ENCODE measurements at places on chromosomes 12 and 14.

DNA sequence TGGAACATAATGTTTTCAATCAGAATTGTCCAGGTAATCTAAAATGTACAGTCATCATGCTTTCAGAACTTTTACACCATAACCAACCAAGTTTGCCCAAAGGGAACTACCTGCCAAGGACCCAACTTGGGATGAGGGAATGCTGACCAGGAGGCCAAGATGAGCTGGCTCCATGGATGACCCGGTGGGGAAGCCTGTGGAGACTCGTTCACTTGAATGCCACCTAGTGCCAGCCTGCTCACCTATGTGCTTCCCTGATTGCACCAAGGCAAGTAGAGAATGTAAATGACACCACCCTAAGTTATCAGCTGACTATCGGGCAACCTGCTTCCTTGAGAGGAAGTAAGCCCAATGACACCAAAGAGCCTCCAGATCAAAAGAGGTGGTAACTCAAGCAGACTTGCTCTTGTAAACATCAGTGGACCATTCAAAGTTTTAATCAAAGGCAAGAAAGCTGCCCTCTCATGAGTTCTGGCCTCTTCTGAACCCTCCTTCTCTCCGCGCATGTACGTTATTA is 137.3 kb downstream of the TTC7B start:
- DNase-seq: no peak

GRCh38 chr12:100375038-100375735 is 18.3 kb downstream of the SLC17A8 start:
- DNase-seq: no peak

- DNase-seq: no peak
Observed at GRCh38 chr12:94167071-94167755, 18.8 kb downstream of the PLXNC1 start.

- no peak for DNase-seq
Observed at GRCh38 chr12:8156845-8157244, at the start of gene ZNF705A. Gene ZNF705A (plus strand): TSS chr12:8157015. CDS start chr12:8172626, 15,611 bp downstream.

GRCh38 chr14:71754422-71755095 is 177.7 kb upstream of the RGS6 start:
- no peak for DNase-seq

DNA sequence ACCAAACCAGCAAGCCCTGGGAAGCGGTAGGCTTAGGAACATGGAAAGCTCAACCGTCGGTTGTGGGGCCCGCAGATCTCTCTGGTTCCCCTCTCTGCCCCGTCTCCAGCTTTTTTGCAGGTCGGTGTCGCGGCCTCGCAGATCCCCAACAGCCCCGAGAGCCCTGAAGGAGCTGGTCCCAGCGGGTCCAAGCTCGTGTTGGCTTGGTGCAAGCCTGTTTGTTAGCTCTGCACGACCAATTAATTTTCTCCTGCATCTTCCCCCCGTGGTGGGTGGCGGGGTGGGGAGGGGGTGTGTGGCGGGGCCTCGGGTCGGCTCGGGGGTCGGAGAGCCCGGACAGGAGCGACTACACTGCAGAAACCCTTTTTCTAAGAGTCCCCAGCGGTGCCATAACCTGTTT is 449 bp upstream of the SLC24A4 start:
- DNase-seq: no peak

GRCh38 chr12:90023207-90023900 is 314.7 kb upstream of the ATP2B1 start:
- DNase-seq: no peak

DNA sequence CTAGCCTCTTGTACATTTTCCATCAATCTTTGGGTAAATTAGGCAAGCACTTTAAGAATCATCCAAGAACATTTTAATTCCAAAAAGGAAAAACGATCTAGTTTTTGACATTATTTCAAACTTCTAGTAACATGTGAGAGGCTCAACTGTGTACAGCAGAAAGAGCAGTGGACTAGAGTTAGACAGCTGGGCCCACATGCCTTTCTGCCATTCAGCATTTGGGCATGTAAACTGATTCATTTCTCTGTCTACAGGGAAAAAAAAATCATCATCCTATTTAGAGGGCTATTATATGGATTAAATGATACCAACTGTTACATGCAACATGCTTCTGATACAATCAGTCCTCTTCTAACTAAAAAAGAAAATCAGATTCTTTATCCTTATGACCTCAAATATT is 17.7 kb downstream of the ATP2B1 start:
- DNase-seq: no peak

DNA sequence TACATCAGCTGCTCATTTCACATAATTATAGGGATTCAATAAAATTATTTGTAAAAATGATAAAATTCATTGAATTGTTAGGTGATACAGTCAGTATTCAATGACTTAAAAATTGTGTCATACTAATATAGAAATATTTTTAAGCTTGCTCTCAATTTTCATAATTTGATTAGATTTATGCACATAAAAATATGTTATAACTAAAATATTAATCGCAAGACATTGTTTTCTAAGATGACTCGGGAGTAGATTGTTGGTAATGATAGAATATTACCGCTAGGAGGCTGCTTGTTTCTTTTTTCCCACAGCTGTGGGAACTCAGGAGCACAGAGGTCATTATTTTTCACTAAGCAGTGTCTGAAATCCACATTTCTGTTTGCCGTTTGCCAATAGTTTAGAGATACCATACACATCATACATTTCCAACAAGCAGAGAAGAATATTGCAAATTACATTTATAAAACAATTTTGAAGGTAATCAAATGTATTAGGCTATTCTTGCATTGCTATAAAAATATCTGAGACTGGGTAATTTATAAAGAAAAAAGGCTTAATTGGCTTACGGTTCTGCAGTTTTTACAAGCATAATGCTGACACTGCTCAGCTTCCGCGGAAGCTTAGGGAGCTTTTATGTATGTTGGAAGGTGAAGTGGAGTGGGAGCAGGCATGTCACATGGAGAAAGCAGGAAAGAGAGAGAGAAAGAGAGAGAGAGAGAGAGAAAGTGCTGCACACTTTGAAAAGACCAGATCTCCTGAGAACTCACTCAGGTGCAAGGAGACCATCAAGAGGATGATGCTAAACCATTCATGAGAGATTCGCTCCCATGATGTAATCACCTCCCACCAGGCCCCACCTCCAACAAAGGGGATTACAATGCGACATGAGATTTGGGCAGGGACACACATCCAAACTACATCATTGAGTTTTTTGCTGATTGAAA is 9.2 kb downstream of the CD69 start:
- no peak for DNase-seq

GRCh38 chr12:90979951-90980350 is 24.8 kb downstream of the EPYC start:
- no peak for DNase-seq

Data from GM12864 (cell line).